ENCODE measurements at places on chromosomes 1 and 21. TPM values are rescaled to one million over a fixed set of nuclear protein-coding genes. Genes with fewer than 3 reads are reported as not detected.

- H3K4me1 ChIP-seq: no peaks in the 10 kb centered on the region
- H3K36me3 ChIP-seq: no peaks in the 10 kb centered on the region
- H3K27me3 ChIP-seq: no peaks in the 10 kb centered on the region
These were observed 1043.2 kb downstream of the BRINP3 start for GRCh38 chr1:189434461-189434860.

DNA sequence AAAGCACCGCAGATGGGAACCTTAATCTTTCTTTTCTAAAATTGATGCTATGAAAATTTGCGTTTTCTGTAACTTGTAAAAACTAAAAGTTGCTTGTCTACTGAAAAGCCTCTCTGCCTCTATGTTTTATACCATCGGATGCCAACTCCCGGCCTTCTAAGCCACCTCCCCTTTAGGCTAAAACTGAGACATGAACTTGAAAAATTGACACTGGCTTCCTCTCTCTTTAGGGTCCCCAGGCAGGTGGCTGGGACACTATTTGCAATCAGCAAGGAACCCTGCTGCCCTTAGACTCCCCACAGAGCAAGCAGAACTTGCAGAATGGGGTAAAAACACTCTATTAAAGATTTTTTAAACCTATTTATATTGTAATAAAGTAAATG lies 151.1 kb upstream of the CAMK1G start:
- no peak for DNase-seq
- H3K27ac ChIP-seq: no peak overlapping the region
- no peaks in the 10 kb centered on the region for H3K36me3 ChIP-seq
- H3K4me1 ChIP-seq: peaks cover 18% of the 10 kb centered on the region
- no peak overlapping the region for H3K4me3 ChIP-seq
- H3K27me3 ChIP-seq: no peaks in the 10 kb centered on the region

- H3K36me3 ChIP-seq: no peaks in the 10 kb centered on the region
- no peak for DNase-seq
- no peak overlapping the region for H3K27ac ChIP-seq
- no peak overlapping the region for H3K4me3 ChIP-seq
- peaks cover 38% of the 10 kb centered on the region for H3K4me1 ChIP-seq
These were observed 25.2 kb upstream of the SSX2IP start for GRCh38 chr1:84715342-84716019.

DNA sequence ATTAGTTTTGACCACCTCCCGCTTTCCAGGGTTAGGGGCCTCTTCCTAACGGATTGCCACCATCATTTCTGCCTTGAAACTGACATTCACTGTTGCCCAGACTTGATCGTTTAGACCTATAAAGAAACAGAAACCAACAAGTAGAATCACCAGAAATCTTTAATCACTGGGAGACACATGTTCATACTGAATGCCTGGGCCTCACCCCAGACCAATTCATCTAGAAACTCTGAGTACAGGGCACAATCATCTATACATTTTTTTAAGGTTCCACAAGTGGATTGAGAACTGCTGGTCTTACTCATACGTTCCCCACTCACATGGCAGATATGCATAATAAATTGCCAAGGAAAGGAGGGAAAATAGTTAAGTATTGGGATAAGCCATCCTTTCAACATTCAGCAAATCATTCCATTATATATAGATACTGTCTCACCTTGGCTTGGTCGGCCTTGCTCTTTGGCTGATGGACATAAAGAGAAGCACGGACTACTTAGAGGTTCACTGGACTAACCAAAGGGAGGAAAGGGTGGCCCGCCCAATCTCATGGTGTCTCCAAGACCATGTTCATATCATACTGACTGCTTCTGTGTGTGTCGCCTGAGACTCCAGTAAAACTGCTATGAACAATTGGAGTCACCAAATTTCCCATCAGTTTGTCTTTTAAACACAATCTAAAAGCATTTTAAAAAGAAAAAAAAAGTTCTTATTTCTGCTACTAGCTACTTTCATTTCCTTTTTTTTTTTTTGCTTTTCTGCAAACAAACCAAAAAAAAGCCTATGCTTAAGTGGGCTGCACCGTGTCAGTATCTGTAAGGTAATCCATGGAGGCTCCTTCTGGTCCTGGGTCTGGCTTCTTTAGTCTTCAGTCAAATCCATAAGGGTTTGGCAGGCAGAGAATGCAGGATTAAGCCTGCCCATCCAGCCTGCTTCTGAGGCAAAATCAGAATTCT lies 9.4 kb upstream of the TARBP1 start:
- H3K27ac ChIP-seq: no peak overlapping the region
- H3K4me3 ChIP-seq: no peak overlapping the region
- H3K36me3 ChIP-seq: no peaks in the 10 kb centered on the region
- H3K27me3 ChIP-seq: no peaks in the 10 kb centered on the region
- no peak for DNase-seq
- peaks cover 6% of the 10 kb centered on the region for H3K4me1 ChIP-seq

DNA sequence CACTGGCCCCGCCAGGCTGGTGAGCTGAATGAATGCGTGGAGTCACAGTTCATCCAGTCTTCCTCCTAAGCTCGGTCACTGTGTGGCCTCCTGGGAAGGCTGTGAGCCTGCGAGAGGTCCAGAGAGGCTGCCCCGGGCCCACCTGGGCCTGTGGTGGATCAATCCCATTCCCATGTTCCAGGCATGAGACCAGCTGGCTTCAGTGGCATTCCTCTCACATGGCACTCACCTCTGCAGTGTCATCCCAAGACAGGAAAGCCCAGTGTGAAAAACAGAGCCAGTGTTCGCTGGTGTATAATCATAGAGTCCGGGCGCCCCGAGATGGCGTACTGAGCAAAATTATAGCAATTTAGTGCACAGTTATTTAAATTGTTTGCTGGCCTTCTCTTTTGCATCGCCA lies 37.6 kb upstream of the EPHA8 start:
- H3K36me3 ChIP-seq: peaks cover 24% of the 10 kb centered on the region
- H3K27me3 ChIP-seq: no peaks in the 10 kb centered on the region
- no peaks in the 10 kb centered on the region for H3K4me1 ChIP-seq
- H3K27ac ChIP-seq: no peak overlapping the region

DNA sequence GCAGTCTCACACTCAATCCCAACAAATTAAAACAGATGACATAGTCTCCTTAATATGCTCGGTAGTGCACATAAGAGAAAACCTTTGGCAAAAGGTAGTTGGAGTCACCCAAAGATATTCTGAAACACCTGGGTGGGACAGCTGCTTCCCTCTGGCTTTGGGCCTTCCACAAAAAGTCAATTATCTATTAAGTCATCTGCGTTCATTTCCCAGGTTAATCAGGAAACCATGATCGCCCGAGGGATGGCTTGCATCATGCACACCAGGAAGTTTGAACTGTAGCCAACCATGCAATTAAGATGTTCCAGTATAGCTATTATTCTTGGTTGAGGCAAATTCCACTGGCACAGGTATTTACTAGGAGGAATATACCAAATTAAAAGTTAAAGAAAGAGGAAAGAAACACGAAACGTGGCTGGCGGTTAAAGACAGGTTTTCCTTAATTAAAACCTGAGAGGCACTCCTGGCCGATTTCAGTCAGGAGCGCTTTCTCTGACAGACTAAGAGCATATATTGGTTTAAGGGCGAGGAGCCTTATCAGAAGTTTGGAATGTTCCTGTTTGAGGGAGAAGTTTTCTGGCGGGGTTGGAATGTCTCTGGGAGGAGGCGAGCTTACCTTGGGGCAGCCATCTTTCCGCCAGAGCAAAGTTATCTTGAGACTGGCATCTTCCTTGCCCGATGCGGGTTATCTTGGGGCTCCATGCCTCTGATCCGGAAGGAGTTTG lies 19.9 kb downstream of the CLDN17 start:
- no peaks in the 10 kb centered on the region for H3K27me3 ChIP-seq
- H3K36me3 ChIP-seq: no peaks in the 10 kb centered on the region
- no peak for DNase-seq
- H3K4me3 ChIP-seq: no peak overlapping the region
- H3K27ac ChIP-seq: no peak overlapping the region

DNA sequence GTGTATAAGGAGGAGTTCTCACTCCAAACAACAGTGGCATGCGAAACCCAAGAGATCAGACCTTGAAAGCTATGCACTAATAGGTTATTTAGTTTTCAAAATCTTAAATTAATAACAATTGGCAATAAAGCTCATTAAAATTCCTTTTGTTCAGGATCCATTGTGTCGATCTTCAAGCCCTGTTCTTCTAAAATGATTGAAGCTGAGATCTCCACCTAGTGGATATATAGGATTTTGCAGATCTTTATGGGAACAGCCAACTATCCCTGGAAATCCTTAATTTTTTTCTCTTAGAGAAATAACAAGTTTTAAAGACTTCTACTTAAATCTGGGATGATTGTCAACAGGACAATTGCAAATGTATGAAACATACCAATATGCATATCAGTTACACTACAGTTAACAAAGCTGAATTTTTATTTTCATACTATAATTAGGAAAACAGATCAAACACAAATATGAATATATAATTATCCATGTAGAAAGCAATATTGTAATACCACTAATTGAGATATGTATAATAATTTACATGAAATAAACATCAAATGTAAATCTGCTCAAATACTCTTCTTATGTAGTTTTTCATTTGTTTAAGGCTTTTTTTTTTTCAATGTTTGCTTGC lies 43.3 kb downstream of the LRRC53 start:
- no peaks in the 10 kb centered on the region for H3K4me1 ChIP-seq
- no peaks in the 10 kb centered on the region for H3K36me3 ChIP-seq
- H3K4me3 ChIP-seq: no peak overlapping the region
- no peak overlapping the region for H3K27ac ChIP-seq
- no peaks in the 10 kb centered on the region for H3K27me3 ChIP-seq
- DNase-seq: no peak

The CDC20 gene
- total RNA-seq: 4.8 TPM

The DPH2 gene
- total RNA-seq: 25.5 TPM

The SMIM11 gene
- total RNA-seq: 8.0 TPM

The LRRIQ3 gene
- total RNA-seq: 2.0 TPM

The HSF2BP gene
- total RNA-seq: 0.71 TPM

The EDARADD gene
- 1.8 TPM for total RNA-seq

The GPR3 gene
- 0.51 TPM for total RNA-seq

Measured in lung (tissue), 17 donors.